IPS DF 6.9 (cell line): ENCODE measurements at places on chromosomes 16 and 17.

- no peak for DNase-seq
Measured at GRCh38 chr16:57999971-58000705, at the start of gene ZNF319. ZNF319 (minus strand) TSS chr16:58000672; CDS start chr16:57998265, 2,407 bp downstream.

- DNase-seq: no peak
Measured at GRCh38 chr16:555528-556473, 4.4 kb upstream of the PRR35 start.

- no peak for DNase-seq
Measured at GRCh38 chr17:80631142-80632045, 86.8 kb downstream of the RPTOR start.

DNA sequence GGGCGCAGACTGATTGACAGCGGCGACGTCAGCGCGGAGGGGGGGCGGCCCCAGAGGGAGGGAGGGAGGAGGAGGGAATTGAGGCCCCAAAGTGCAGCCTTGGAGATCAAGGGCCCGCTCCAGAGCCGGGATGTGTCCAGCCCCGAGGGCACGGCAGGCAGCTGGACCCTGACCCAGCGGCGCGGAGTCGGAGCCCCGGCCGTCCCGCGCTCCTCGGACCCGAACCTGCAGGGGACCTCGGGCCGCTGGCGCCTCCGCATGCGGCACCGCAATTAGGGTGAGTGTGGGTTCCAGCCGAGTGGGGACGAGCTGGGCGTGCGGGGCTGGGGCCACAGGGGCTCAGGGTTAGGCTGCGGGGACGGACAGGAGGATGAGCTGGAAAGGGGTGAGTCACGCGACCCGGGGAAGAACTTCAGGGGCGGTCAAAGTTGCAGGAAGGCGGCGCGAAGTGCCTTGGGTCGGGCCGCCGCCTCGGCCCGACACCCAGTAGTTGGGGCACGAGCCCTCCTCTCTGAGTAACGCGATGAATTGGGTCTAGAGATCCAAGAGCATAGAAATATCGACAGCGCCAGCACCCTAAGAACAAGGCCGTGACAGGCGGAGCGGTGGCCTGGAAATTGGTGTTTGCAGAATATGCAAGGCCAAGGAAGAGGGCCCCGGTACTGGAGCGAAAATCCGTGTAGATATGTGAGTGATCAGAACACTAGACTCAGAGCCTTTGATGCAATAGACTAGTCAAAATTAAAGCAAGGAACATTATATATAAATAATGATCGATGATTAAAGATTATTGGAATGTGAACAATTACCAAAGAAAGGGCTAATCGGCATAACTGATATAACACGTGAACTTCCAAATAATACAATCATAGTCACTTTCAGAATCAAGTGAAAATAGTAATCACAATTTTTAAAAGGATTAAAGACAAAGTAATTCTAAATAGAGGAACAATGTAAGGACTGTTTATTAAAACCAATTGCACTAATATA, at the start of gene TBX4:
Gene TBX4, plus strand, starts transcription at position 122 of the 990 bp plus-strand sequence. CDS start 4,069 bp downstream, outside the sequence.
- no peak for DNase-seq

GRCh38 chr17:78674595-78675315, 97.6 kb upstream of the DNAH17 start:
- DNase-seq: no peak

- DNase-seq: peak; percentile 70
Measured at GRCh38 chr17:78133971-78134898, 3.7 kb downstream of the TMC8 start.

GRCh38 chr17:13921841-13922776, 147.2 kb upstream of the COX10 start:
- DNase-seq: no peak

- no peak for DNase-seq
Measured at GRCh38 chr16:85978291-85978775, 79.4 kb downstream of the IRF8 start.

DNA sequence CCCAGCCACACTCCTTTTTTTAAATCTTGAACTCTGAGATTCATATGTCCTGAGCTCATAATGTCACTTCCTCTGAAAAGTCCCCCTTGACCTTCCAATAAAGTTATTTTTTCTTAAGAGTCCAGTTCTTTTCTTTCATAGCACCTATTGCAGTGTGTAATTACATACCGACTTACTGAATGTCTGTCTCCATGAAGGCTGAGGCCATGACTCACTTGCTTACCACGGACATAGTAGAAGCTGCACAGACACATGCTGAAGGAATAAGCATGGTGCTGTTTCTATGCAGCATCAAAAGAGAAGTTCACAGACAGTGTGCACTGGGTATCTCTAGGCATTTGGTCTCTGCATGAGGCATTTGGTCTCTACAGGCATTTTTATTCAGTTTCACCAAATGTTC, 77.2 kb downstream of the C17orf67 start:
- no peak for DNase-seq

DNA sequence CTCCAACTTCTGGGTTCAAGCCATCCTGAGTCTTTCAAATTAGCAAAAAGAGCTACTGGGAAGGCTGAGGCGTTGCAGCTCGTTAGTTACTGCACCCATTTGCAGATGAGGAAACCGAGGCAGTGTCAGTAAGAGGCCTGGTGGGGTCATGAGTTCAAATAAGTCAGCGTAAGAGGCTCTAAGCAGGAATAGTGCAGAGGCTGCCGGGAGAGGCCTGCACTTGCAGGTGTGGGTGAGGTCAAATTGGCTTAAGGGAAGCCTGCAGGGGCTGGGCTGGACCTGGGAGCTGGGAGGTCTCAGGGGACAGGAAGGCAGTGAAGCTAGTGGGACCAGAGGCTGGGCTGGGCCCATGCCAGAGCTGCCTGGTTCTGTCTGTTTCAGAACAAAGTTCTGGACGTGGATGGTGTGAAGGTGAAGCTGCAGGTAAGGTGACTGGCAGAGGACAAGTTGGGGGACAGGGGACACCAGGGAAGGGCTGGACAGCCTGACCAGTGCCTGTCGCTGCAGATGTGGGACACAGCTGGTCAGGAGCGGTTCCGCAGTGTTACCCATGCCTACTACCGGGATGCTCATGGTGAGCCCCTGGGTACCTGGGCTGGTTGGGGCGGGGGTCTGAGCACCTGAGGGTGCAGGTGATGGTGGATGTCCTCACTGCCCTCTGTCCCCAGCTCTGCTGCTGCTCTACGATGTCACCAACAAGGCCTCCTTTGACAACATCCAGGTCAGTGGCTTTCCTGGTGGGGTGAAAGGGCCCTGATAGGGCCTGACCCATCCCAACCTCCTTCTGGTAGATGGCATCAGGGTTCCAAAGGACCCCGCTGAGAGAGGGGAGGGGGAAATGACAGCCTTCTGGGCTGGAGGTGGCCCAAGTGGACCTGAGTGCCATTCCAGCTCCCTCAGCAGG, 3.0 kb downstream of the RAB26 start:
- DNase-seq: no peak

- no peak for DNase-seq
Measured at GRCh38 chr16:28067604-28068379, 4.3 kb upstream of the GSG1L start.

DNA sequence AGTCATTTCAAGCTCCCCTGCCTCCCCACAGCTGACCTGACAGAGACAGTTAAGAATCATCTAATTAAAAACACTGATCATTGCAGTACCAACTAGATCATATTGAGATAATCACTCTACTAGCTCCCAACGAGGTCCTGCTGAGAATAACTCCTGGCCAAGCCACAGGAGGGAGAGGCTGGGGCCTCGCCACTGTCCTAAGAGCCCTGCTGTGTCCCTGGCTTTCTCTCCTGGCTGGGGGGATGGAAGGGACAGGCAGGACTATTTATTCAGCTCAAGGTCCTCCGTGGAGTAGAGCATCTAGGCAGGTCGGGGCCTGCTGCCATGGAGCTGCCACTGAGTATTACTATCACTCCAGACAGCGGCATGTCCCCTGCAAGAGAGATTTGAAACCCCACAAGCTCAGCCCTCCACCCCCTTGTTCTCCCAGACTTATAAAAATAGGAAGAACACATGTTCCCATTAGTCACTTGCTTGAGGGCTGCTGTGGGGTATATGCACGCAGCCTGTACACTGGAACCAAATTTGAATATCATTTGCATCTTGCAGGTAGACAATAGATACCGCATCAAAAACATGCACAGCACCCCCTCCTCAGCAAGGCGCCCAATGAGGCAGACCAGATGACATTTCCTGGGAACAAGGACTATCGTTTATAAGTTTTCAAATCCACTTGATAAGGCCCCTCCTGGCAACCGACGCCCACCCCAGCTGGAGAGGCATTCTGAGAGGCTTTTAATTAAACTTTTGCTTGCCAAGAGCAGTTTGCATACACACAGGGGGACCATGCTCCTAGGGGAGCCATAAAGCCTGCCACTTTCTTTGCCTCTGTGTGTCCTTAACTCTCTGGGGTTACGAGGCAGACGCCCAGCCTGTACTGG, 385.2 kb upstream of the ZFHX3 start:
- DNase-seq: no peak

DNA sequence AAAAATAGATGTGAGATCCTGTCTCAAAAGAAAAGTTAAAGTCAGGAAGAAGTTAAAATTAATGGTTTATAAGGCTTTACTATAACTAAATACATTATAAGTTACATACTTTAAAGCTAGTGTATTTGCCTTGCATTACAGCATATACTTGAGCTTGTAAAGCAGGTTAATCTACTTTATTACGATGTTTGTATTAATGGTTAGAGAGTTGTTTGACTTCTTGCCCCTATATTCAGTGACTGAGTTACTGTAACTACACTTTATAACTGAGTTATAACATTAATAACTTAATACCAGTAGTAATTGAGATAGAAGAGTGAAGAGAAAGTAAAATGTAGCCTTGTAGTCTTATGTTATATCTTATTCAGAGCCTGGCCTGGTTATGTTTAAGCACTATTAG, 22.9 kb downstream of the CLTC start:
- DNase-seq: no peak

GRCh38 chr17:78621720-78622490, 44.7 kb upstream of the DNAH17 start:
- DNase-seq: no peak

DNA sequence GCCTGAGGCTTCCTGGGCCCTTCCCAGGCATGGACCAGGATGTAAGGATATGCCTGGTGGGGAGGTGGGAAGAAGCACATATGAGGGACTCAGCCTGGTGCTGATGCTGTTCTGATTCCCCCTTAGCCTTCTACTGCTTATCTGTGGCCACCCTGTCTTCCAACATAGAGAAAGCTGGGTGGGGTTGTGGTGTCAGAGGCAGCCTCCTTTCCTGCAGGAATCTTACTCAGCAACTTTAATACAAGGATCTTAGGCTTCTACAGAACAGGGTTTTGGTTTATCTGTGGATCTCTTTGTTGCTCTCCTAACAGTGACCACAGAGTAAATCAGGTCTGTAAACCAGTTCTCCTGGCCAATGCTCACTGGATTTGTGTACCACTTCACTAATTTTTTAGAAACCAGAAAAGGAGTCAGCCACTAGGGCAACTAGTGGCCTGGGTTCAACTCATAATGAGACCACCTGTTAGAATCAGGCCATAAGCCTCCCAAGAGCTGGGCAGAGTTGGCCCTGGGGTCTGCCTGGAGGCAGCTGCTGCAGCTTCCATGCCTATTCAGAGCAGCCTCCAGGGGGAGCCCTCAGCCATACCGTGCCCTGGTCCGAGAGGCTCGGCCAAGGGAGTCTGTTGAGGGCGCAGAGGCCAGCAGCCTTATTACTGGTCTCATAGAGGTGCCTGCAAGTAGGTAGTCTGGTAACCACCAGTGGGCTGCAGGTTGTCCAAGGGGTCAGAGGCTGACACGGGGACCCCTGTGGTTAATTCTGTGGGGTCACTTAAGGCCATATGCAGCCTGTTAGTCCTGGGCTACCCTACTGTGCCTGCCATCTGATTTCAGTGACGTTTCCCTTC, 7.1 kb downstream of the HAS3 start:
- no peak for DNase-seq

GRCh38 chr17:48907713-48908046, 527 bp upstream of the UBE2Z start:
- no peak for DNase-seq

GRCh38 chr17:10249271-10250010, 51.0 kb upstream of the GAS7 start:
- no peak for DNase-seq

- DNase-seq: no peak
Measured at GRCh38 chr17:73045724-73046123, 46.8 kb downstream of the SLC39A11 start.

- DNase-seq: no peak
Measured at GRCh38 chr16:31664683-31665482, 137.2 kb downstream of the AHSP start.

DNA sequence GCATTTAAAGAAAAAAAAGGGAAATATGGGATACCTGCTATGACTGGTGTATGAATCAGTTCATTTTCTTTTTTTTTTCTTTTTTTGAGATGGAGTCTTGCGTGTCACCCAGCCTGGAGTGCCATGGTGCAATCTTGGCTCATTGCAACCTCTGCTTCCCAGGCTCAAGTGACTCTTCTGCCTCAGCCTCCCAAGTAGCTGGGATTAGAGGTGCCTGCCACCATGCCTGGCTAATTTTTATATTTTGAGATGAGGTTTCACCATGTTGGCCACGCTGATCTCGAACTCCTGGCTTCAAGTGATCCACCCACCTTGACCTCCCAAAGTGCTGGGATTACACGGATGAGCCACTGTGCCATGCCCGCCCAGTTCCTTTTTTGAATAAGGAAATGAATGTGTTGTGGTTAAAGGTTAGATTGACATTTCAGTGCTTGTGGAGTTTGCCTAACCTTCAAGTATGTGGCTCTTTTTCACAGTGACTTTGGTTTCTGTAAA, 7.7 kb downstream of the HAPSTR1 start:
- no peak for DNase-seq

DNA sequence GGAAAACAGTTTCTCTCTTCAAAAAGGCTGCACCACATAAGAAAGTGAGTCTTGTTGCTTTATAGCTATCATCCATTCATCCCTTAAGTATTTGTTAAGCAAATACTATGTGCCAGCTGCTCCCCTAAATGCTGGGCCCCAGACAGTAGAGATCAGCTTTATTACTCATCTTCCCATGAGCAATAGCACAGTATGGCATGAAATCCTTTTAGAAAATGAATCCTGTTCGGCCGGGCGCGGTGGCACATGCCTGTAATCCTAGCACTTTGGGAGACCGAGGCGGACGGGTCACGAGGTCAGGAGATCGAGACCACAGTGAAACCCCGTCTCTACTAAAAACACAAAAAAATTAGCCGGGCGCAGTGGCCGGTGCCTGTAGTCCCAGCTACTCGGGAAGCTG, 99.5 kb downstream of the MYO1D start:
- no peak for DNase-seq
